AG04450 (cell line): ENCODE measurements at places on chromosomes 2 and 18. TPM values are rescaled to one million over a fixed set of nuclear protein-coding genes. Genes with fewer than 3 reads are reported as not detected.

DNA sequence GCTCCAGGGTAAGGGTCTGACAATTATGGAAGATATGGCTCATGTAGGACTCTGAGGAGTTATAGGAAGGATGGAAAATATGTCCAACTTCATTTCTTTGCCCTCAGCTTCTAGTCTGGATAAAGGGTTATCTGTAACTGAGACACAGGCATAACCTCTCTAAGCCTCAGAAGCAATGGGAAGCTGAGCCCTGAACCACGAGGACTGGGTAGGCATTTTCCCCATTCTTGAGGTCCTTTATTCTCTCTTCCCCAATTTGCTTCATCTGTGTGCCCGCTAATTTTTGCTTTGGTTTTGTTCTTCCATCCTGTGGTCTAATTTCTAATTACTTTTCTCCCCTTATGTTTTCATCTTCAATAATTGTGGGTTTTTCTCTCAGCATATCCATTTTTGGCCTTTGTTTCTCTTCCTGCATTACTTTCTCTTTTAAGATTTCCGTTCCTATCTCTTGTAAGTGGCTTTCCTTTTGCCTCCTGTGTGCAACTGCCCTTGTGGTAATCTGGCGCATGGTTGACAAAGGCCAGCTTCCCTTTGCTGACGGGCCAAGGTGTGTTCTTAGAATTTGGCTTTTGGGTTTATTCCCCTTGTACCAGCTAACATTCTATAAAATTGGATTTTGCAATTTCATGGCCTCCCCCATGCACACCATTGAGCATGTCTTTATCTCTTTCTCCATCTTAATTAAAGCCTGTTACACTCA, 343.8 kb downstream of the TXNL1 start:
- DNase-seq, result no peak

GRCh38 chr2:104412384-104412783, 441.5 kb upstream of the POU3F3 start:
- DNase-seq, result no peak

DNA sequence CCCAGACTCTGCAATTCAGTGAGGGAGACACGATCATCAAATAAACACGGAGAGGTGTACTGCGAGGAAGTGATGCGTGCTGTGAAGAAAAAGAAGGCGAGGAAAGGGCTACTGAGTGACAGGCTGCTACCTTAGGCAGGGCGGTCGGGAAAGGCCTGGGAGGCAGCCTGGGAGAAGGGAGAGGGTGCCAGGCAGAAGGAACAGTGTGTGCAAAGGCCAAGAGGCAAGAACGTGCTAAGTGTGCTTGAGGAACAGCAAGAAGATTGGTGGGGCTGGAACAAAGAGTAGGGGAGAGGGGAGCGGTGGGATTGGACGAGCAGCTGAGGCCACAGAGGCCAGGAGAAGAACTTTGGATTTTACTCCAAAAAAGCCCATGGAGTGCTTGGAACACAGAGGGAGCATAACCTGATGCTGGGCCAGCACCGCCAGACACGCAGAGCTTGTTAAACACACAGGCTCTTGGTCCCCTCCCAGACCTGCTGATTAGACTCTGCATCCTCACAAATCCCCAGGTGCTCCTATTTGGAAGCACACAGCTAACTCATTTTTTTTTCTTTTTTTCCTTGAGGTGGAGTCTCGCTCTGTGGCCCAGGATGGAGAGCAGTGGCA, 30.4 kb downstream of the SERTAD2 start:
- no peak for DNase-seq

DNA sequence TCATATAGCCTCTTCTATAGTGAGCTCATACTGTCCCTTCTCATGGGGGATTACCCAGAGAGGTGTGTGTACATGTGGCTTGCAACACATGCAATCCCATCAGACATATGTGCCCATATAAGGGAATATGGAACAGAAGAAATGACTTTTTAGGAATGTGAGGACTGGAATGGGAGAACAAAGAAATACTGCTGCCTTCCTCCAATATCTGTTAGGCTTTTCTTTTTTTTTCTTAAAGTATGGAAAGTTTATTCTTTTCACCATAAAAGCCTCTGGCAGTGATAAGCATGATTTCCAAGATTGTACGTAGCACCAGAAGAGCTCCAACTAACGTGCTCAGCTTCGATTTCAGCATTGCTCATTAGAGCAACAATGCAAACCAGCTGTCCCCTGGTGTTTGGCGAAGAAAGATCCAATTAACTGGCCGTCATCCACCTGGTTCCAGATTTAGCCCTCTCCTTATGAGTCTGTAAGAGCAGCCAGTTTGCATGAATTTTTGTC, 113.6 kb downstream of the ADCYAP1 start:
- DNase-seq, result no peak

DNA sequence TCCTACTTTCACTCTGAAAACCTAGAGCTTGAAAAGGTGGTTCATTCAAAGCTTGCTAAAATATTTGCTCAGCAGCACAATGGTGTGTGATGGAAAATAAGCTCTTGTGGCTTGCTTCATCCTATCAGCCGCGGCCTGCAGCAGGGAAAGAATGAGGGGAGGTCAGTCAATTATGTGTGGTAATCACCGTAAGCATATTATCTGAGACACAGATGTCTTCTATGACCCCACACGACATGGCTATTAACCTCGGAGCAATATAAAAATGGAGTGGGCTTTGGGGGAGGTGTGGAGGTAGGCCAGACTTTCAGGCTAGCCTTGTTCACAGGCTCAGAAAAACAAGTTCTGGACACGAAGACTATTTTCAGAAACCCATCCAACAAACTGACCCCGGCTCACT, 98.4 kb upstream of the SIX3 start:
- no peak for DNase-seq

DNA sequence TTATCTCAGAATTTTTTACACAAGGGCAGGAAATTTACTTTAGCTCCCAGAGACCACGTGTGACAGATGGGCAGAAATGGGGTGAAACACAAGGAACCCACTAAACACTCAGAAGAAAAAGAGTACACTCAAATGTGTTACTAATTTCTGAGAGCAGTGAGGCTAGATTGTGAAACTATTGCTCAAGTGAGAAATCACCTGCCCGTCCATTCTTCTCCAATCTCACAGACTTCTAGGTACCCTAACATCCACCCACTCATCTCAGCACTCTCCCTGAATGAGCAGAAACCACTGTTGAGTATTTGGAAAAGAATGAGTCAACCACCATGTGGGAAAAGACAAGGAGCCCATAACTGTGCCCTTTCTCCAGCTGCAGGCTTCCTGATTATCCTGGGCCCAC, 293.0 kb upstream of the CDH2 start:
- no peak for DNase-seq

DNA sequence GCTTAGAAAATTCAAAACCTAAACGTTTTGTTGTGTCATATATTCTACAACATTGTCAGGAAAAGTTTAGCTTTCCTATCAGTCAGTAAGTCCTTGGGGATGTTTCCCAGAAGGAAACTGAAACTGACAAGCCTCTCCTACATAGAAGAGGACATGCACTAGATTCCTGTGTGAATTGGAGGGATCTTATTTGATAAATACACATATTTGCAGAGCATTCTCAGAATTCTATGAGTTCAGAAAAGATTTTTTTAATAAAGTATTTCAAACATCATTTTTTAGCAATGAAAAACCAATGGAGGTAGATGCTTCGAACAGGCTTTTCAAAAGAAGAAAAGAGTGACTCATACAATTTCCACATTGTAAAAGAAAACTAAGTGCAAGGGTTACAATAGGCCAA, 1706.7 kb downstream of the SUCLG1 start:
- DNase-seq, result no peak

DNA sequence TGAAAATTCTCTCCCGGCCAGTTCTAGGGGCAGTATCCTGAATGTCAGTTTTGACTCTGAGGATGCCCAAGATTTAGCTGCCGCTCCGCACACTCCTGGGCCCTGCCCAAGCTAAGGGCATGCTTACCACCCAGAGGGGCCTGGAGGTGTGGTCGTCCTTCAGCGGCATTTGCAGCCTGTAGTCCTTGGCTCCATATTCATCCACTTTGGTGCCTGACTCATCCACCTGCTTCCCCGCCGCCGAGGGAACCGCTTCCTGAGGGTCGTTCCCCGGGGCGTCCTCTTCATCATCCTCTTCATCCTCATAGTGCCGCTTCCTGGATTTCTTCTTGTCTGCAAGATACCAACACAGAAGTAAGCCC, 577 bp downstream of the ERCC3 start:
- no peak for DNase-seq

- no peak for DNase-seq
Observed at GRCh38 chr2:168490015-168490874, 34.2 kb downstream of the CERS6 start.

DNA sequence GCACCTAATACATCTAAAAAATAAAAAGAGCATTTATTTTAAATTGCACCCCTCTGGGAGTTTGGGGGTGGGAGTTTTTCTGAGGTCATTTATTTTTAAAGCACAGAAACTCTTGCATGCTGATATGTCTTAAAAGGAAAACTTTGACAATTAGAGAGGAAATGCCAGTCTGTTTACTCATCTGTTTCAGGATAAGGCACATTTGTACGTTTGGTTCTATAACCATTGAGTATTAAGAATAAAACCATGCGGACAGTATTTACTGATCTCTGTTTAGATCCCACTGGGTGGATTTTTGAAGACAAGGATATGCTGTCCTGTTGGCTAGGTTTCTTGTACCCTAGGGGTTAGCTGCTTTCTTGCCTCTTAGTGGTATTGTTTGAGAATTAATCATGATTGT, 122.9 kb downstream of the TANC1 start:
- no peak for DNase-seq

DNA sequence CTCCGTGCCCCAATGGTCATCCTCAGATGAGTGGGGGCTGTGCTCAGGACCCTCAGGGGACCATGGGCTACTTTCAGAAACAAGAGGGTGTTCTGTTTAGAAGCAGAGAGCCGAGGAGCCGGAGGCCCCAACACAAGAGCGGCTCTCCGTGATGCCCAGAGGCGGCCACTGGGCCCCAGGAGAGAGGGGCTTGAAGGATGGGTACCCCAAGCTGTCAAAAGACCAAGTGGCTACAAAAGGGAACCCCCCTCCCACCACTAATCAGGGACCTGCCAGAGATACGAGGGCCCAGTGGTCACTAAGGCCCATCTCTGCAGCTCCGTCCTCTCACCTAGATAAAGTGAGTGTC, 93.6 kb downstream of the HDAC4 start:
- no peak for DNase-seq

DNA sequence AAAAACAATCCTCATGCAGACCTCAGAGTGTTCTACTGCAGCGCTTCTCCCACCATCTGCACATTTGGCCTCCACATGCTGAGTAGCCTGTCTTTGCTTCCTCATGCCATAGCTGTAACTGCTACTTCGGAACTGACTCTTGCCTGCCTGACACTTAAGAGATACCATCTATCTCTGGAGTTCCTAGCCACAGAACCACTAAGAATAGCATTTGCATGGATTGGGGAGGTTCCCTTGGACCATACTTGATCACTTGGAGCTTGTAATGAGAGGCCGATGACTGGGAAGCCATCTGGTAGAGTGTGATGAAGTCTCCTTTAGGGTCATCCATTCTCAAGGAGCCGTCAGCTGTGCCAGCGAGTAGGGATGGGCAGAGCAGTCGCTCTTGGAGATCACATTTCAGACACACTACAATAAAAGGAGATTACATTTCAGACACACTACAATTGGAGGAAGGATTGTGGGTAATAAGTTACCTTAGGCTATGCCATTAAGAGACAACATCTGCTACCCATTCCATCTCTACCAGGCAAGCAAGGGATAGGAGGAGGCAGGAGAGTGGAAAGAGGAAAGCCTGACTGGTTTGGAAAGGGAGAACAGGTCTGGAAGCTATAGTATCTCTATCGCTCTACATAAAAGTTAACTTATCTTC, 21.8 kb downstream of the DOK1 start:
- DNase-seq, result peak; percentile 71

GRCh38 chr2:212892193-212892592, 259.2 kb downstream of the IKZF2 start:
- peak; percentile 16 for DNase-seq

GRCh38 chr2:159297042-159297707, 10.7 kb upstream of the WDSUB1 start:
- DNase-seq, result no peak

DNA sequence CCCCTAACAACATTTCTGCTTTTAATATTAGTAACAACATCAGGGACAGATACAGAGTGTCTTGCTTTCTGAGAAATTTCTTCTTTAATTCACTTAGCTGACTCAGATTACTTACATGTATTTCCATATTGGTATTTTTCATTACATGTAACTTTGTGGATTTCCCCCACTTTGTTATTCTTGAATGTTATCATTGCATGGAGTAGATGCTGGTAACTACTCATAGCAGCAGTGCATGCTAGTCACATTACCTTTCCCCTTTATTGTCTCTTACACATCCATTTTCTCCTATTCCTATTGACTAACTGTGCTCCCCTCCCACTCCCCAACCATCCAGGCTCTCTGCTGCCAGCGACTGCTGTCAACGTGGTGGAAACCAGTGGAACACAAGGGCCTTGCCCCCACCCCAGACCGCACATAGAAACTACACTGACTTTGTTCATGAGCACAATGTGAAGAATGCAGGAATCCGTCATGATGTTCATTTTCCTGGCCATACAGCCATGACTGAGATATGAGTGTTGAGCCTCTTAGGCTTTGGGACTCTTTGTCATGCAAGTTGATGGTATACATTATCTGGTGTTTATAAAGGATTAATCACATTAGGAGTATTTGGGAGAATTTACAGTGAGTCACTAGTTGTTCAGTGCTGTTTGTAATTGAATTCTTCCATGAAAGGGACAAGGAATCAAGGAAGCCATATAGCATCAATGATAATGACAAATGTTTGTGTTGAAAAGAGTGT, 91.0 kb downstream of the EPB41L5 start:
- peak; percentile 81 for DNase-seq

GRCh38 chr2:74789271-74789670, 44.7 kb upstream of the HK2 start:
- DNase-seq, result no peak

DNA sequence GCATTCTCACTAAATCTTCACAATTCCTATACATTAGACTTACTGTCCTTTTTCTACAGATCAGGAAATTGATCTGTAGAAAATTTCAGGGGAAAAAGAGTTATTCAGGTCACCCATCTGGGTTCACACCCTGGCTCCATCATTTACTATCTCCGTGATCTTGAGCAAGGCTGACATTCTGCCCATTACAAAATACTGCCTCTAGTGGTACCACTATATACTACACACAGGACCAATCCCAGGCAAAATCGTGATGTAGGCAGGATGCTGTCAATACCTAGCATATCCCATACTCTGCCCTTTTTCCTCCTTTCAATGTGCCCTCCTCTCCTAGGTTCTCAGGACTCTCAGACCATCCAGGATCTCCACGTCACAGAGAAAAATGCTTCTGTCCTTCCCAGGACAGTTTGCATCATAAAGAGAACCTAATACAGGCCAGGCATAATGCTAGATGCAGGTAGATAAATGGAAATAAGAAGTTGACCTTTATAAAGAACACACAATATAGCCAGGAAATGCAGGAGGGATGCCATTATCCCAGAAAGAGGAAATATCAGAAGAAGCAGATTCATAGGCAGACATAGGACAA, 101.9 kb downstream of the CDH20 start:
- DNase-seq, result no peak

The LHCGR gene
- polyA plus RNA-seq, result 3.4 and 3.8 TPM in 2 replicates

The LRP2 gene
- polyA plus RNA-seq, result not detected in 2 replicates

The RAB6C gene
- polyA plus RNA-seq, result not detected in 2 replicates

The HAUS1 gene
- 35.8 and 39.8 TPM in 2 replicates for polyA plus RNA-seq

The CTAGE1 gene
- polyA plus RNA-seq, result 0.05 TPM in 1 of 2 replicates, not detected in the other

The SERPINB13 gene
- polyA plus RNA-seq, result not detected in 2 replicates

The FSHR gene
- polyA plus RNA-seq, result not detected in 2 replicates
